ENCODE measurements at places on chromosomes 7 and 10.

GRCh38 chr10:125984865-125985495, 88.6 kb downstream of the FANK1 start:
- no peak for DNase-seq

DNA sequence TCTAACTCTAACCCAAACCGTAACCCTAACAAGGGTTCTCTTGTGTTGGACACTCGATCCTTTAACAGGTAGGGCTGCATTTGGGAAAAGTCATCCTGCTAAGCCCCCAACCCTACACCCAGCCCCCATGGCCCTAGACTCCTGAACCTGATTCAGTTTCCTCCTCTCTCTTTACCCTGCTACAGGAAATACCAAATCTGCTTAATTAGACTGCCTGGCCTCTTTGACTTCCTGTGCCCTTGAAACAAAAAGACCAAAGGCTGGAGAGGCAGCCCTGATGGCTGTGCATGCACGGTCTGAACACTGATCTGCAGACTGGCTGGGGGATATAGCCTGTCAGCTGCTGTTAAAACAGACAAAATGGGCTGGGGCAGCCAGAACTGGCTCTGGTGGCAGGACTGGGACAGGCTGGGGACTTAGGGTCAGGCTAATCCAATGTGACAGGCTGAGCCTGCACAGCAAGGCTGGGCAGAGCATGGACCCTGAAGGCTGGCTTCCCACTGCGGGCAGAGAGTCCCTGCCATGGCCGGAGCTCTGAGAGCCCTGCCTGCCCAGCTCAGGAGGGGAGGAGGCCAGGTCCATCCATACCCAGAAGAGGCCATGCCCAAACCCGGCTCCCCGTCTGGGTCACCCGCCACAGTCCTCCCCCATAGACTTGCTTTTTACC, 51.0 kb upstream of the MSMB start:
- no peak for DNase-seq

DNA sequence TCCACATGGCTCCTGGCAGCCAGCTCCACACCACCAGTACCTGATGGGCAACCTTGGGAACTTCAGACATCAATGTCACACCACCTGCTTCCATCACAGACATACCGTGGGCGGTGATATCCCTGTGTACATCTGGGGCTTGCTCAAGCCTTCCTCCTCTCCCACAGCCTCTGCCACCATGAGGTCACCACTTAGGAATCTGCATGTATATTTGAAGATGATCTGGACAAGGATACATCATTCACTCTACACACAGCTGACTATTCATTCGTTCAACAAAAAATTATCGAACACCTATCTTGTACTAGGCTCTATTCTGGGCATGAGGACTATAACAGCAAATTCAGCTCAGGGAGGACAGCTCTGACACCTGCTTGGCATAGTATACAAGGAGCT, 6.8 kb downstream of the DLG5 start:
- DNase-seq: no peak

- DNase-seq: no peak
These were observed 65.1 kb downstream of the CLEC2L start for GRCh38 chr7:139588632-139589031.

- no peak for DNase-seq
These were observed 144.6 kb upstream of the TMEM106B start for GRCh38 chr7:12066521-12066920.

DNA sequence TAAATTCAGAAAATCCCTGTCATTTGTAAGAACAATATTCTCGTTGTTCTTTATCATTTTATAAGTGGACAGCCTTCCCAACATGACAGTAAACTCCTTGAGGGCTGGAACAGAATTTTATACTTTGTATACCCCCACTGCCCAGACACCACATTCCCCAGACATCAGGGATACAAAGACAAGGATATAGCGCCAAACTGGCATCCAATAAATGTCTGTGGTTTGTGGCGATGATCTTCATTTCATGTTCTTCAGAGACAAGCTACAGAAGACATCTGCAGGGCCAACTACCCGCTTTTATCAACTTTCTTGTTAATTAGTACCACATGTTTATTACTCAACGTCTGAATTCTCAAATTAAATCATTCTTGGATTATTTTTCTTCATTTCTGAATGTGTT, 155.9 kb downstream of the ATE1 start:
- no peak for DNase-seq

GRCh38 chr7:139431010-139431409, 52.5 kb downstream of the KLRG2 start:
- no peak for DNase-seq

DNA sequence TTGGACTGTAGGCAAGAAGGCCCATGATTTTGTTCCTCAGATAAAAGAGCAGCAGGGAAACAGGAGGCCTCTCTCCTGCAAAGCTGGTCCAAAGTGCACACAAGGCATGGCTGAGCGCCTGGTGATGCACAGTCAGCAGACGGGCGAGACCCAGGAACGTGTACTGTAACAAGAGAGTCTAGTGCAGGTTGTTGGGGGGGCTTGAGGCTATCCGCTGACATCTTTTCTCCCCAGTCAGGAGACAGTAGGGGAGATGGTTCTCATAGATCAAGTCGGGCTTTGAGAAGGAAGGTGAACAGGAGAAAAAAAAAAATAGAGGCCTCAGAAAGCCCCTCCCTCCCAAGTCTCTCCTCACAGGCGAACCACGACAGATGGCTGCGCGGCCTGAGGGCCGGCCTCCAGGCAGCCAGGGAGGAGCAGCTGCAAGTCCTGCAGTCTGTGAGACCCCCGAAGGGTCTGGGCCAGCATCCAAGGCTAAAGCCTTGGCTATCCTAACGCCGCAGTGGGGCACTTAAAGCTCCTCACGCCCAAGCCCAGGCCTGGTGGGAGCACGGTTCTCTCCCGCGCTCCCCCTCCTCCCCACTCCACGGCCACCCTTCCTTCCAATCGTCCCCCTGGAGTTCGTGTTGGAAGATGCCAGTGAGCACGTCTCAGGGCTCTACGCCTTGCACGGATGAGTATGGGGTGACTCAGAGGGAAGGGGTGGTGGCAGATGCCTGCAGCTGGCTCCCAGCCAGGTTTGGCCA, 68.3 kb downstream of the PRKAG2 start:
- no peak for DNase-seq

DNA sequence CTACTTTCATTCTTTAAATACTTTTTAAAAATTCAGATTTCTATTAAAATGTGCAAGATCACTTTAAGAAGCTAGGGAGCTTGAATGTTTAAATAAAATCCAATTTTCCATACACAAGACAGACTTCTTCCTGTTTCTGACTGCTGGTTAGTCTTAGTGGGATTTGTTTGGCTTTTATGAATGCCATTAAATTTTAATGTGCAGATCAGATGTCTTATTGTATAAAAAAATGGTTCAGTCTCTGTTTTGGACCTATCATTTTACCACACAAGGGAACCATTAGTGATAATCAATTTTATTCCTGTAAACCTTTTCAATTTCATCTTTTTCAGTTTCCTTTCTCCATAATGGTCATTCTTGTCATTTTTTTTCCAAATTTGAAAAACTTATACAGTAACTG, 63.2 kb downstream of the VCL start:
- DNase-seq: no peak

- DNase-seq: peak; percentile 31
These were observed 147.1 kb upstream of the GHITM start for GRCh38 chr10:83991986-83992753.

DNA sequence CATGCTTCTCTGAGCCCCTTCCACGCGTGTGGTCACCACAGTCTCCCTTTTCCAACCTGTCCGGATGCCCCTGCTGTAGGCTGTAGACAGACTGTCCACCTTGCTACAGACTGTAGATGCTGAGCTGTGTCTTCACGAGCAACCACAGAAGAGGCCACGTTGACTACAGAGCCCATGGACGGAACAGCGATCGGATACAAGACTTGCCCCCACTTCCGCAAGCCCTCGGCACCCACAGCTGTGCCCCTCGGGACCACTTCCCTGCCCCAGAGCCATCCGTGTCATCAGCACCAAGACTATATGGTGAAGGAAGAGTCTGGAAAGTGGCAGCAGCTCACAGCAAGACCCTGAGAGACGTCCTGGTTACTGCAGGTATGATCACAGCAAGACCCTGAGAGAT, 491.4 kb downstream of the DNAJB6 start:
- no peak for DNase-seq

DNA sequence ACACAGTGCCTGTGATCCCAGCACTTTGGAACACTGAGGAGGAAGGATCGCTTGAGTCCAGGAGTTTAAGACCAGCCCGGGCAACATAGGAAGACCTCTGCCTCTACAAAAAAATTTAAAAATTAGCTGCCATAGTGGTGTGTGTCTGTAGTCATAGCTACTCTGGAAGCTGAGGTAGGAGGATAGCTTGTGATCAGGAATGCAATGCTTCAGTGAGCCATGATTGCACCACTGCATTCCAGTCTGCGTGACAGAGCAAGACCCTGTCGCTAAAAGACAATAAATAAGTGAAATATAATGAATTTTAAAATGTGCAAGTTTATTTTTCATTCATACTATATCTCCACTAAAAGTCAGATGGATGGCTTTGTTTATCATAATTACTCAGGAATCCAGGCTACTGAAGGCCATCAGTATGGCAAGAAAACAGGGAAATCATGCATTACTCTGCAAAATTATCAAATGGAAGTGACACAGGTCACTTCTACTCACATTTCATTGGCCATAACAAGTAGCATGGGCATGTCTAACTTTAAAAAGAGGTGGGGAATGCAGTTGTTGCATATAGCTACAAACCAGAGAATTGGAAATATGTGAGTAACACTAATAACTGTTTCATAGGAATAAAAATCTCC, 32.9 kb upstream of the FAM3C start:
- DNase-seq: no peak

Data from colonic mucosa (tissue), 4 donors.